ENCODE measurements at places on chromosomes 4 and X. TPM values are rescaled to one million over a fixed set of nuclear protein-coding genes. Genes with fewer than 3 reads are reported as not detected.

GRCh38 chr4:23614284-23614892 lies 275.5 kb downstream of the PPARGC1A start:
- DNase-seq = no peak

GRCh38 chrX:17291171-17291900 lies 83.7 kb upstream of the NHS start:
- DNase-seq = no peak

GRCh38 chrX:148929686-148930085 lies 429.3 kb downstream of the AFF2 start:
- no peak for DNase-seq

Gene TCEAL9
- 23.7 TPM for total RNA-seq

Gene IQSEC2
- total RNA-seq = 17.1 TPM

Data from left ventricle myocardium inferior (tissue), 1 donor.